ENCODE measurements at places on chromosomes 11 and 22.

DNA sequence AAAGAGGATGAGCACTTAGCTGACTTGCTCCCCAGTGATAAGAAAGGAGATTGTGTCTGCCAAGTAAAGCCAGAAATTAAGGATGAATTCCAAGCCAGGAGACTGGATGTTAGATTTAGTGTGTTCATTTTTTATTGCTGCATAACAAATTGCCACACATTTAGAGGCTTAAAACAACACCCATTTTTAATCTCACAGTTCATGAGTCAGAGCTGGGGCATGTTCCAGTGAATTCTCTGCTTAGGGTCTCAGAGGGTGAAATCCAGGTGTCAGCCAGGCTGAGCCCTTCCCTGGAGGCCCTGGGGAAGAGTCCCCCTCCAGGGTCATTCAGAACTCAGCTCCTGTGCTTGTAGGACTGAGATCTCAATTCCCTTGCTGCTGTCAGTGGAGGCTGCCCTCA is 352.8 kb downstream of the BUD13 start:
- no peak for DNase-seq

DNA sequence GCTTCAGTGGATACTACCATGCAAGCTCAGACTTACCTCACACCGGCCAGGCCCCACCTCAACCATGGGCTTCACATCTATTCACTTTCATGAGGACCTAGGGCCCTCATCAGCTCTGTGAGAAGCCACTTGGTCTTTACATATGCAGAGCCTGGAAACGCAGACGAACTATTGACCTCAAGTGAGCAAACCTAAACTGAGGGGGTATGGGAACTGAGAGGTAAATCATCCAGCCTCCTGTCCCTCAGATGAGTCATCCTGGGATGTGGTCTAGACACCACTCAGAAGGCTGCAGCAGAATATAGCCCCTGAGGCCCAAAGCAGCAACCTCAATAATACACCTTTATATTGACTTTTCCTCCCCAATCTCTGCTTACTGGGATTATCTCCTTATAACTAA is 578.0 kb downstream of the INSC start:
- DNase-seq, result no peak

DNA sequence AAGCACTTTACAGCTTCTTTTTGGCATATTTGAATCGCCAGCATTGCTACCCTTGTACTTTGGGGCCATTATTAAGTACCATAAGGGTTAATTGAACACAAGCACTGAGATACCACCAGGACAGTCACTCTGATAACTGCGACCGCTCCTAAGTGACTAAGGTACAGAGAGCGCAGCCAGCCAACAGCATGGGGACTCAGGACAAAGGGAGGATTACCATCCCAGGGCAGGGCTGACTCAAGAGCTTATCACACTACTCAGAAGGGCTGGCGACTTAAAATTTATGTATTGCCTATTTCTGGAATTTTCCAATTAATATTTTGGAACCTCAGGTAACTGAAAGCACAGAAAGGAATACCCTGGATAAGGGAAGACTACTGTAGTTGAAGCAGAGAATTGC is 479 bp downstream of the ZNF280A start:
- no peak for DNase-seq

GRCh38 chr11:65726660-65727059 is 6.1 kb upstream of the RNASEH2C start:
- DNase-seq, result no peak

DNA sequence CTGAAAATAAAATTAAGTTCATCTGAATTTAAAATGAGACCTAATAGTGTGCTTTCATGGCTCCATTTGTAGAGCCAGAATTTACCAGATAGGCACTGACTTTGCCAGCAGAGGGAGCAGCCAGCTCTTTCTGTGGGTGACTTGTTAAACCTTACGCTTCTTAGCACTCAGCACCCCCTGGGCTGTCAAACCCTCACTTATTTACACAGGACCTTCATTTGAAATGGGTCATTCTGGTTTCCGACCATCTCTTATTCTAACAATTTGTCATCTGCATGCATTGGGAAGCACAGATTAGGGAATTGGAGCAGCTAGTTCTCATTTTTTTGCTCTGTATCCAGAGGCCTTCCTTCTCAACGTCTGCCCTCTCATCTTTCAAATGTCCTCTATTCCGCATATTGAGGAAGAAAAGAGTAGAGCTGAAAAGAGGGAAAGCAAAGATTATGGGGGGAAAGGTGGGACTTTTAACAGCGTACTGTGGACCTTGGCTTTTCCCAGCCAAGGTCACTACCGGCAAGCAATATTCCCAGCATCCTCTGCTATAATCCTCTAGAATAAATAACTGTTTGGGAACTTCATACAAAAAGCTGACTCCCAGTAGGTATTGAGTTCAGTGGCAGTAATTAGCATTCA is 3.1 kb downstream of the ASRGL1 start:
- peak; percentile 65 for DNase-seq

GRCh38 chr11:70029115-70029860 is 48.8 kb upstream of the ANO1 start:
- DNase-seq, result no peak

- DNase-seq, result no peak
Measured at GRCh38 chr11:83649528-83649855, 363.3 kb upstream of the CCDC90B start.

- no peak for DNase-seq
Measured at GRCh38 chr11:106176817-106177216, 99.4 kb downstream of the AASDHPPT start.
